Suppressor macrophage (primary cell): ENCODE measurements at places on chromosomes 16 and 17.

DNA sequence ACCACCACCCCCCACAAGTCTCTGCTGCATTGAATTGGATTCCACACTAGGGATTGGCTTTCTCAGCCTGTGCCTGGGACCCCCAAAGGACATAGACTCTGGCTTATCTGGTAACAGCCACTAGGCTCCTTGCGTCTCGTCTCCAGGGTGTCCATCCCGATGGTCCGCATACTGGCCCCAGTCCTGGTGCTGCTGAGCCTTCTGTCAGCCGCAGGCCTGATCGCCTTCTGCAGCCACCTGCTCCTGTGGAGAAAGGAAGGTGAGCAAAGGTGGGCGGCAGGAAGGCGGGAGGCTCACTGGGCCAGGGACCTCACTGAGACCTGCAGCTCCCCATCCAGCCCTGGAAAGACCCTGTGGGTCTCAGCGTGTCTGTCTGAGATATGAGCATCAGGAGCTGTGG is 8.1 kb downstream of the CD300LG start:
- no peak for DNase-seq

GRCh38 chr17:55673743-55674506 is 48.7 kb downstream of the TMEM100 start:
- DNase-seq = peak; percentile 86

- DNase-seq = no peak
These were observed 43.5 kb downstream of the CYB561 start for GRCh38 chr17:63402431-63403212.

DNA sequence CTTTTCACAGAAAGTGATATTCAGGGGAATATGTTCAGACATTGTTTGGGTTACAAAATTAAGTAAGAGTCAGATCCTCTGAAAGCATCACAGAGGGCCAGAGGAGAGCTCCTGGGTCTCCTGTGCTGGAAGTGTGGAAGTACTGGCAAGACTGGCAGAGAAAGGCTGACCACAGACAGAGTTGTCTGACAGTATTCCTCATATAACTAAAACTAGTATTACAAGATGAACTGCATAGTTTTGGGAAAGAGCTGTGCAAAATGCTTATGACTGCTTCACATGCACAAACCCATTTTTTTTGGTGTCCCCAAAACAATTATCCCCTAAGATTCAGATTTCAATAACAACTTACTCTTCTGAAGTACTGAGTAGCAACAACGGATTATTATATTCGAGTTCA is 35.2 kb downstream of the N4BP1 start:
- no peak for DNase-seq

DNA sequence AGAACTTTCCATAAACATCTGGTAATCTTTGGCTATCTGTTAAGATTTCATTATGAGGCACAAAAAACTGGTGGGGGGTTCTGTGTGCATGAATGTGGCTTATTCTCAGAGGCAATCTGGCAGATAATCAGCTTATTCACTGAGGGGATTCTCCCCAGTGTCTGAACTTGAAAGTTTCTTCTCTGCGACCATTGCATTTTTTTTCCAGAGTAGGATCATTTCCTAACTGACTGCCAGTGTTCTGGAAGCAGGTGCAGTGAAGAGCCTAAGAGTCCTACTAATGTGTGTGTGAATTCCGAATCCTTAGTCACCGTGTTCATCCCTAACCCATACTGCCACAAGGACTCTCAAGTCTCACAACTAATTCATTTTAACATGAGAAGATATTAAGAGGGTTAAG is 64.9 kb upstream of the LRRC37A3 start:
- DNase-seq = no peak
